ENCODE measurements at places on chromosomes 3 and 15.

DNA sequence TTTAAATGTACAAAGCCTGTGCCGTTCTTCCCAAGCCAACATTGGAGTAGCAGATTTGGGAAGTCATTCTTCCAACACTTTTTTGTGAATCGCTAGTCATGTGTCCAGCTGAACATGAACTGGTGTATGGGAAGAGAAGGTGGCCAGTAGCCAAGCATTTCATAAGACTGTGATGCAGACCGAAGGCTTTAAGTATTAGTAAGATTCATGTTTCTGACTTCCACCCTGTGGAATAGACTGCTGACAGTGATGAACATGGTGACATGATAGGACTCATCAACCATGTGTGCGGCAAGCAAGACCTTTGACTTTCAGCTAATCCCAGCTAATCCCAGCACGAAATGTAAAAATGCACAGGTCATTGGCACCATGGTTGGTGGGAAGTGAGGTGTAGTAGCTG lies 48.3 kb upstream of the THSD4 start:
- no peak overlapping the region for H3K4me3 ChIP-seq
- no peaks in the 10 kb centered on the region for H3K4me1 ChIP-seq
- DNase-seq, result no peak

DNA sequence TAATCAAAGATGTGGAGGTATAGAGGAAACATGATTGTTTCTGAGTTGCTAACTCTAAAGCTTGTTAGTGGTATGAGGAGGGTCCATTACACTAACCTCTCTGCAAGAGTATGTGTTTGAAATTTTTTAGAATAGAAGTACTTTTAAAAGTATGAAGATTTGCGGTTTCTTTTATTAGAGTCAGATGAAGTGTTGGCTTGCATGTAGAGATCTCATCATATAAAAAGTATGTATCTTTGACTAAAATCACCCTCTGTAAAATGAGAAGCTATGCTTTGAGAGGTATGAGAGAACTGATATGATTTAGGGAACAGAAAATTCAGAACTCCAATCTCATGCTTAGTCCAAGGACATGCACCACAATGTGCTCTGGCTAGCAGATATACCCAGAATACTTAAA lies 140.4 kb upstream of the MBNL1 start:
- DNase-seq, result no peak
- H3K36me3 ChIP-seq, result no peaks in the 10 kb centered on the region
- no peaks in the 10 kb centered on the region for H3K4me1 ChIP-seq
- no peak overlapping the region for H3K4me3 ChIP-seq
- H3K27ac ChIP-seq, result no peak overlapping the region

GRCh38 chr3:115790759-115791158 lies 167.4 kb downstream of the GAP43 start:
- no peaks in the 10 kb centered on the region for H3K36me3 ChIP-seq
- no peak overlapping the region for H3K4me3 ChIP-seq
- DNase-seq, result peak; percentile 19
- no peak overlapping the region for H3K27ac ChIP-seq
- no peaks in the 10 kb centered on the region for H3K27me3 ChIP-seq
- peaks cover 14% of the 10 kb centered on the region for H3K4me1 ChIP-seq

DNA sequence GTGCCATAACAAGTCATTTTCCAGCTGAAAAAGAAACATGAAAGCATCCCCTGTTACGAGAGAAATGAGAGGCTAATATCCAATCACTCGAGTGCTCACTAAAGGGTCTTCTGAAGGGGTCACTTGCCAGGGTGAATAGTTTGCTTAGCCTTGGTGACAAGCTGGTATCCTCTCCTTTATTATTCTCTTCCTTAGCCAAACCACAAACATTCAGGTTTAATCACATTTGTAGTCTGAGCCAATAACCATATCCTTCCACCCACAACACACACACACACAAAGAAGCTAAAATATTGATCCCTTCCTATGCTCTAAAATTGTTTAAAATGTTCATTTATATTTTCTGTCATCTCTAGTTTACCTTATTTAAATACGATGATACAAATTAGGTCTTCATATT lies 240.5 kb upstream of the TMCO5A start:
- no peaks in the 10 kb centered on the region for H3K4me1 ChIP-seq
- DNase-seq, result no peak
- no peak overlapping the region for H3K4me3 ChIP-seq
- no peak overlapping the region for H3K27ac ChIP-seq
- no peaks in the 10 kb centered on the region for H3K36me3 ChIP-seq

DNA sequence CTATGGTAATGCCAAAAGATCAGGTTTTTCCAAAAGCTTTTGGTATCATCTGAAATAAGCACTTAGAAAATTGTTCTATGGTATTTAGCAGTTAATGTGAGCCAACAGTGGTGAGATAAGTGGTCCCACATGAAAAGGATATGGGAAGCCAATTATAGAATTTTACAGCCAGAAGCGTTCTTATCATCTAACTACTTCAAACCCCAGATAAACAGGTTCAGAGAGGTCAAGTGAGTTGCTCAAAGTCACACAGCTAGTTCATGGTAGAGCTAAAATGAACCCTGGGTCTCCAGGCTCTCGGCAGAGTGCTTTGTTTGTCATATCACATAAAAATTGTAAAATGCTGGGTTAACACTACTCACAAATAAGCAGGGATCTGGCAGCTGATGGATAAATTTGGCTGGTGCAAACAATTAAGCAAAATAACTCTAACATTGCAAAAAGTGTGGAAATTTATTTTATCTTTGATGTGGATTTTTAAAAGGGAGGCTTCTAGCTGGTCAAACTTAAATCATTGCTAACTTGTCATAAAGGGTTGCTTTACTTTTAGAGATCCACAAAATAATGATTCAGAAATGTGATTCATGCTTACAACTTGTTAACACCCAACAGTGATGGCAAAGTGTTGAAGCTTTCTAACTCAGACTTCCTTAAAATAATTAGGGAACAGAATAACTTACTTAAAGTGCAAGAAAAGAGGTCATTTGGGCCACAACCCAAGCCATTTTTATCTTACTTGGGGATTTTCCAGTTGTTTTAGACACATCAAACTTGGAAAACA lies 202.8 kb upstream of the TBC1D5 start:
- H3K27me3 ChIP-seq, result no peaks in the 10 kb centered on the region
- no peak for DNase-seq
- no peaks in the 10 kb centered on the region for H3K4me1 ChIP-seq
- H3K27ac ChIP-seq, result no peak overlapping the region

DNA sequence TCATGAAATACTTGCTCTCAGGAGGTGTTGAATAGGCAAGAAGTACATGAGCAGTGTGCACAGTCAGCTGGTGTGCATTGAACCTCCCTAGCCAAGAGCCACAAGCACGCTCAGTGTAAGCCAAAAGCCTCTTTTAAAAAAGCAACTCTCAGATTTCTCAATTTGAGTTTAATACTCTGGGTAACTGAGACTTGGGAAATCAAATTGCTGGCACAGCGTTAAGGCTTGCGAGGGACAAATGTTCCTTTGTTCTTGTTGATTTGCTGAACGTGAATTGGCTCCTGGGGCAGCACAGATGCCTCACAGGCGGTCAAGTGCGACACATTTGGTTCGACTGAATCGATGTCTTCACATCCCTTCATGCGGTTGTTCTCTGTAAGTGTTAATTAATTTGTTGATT lies at the start of gene FAM240A:
Gene FAM240A (plus strand): TSS at position 202 of the 400 bp plus-strand sequence. CDS start 159 bp downstream, at position 361.
- H3K4me1 ChIP-seq, result no peaks in the 10 kb centered on the region
- peaks cover 20% of the 10 kb centered on the region for H3K27me3 ChIP-seq
- no peaks in the 10 kb centered on the region for H3K36me3 ChIP-seq
- no peak for DNase-seq

GRCh38 chr15:88912500-88912921 lies 668 bp downstream of the MFGE8 start:
- peaks cover 5% of the 10 kb centered on the region for H3K4me1 ChIP-seq
- H3K27ac ChIP-seq, result peak overlapping the region; percentile 43
- H3K27me3 ChIP-seq, result no peaks in the 10 kb centered on the region
- no peaks in the 10 kb centered on the region for H3K36me3 ChIP-seq
- peak overlapping the region; percentile 75 for H3K4me3 ChIP-seq
- DNase-seq, result no peak

DNA sequence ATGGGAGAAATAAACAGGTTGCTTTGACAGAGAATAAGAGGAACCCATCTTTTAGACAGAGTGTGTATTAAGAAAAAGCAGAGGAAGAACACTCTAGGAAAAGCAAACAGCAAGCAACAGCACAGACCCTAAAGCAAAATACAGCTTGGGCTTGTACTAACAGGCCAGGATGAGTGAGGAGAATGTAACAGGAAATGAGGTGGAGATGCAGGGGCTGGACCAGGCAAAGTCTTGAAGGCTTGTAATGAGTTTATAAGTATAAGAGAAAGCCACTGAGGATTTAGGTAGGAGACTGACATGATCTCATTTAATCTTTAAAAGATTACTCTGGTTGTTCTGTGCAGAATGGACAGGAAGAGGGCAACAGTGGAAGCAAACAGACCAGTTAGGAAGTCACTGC lies 4.9 kb downstream of the UBR1 start:
- peaks cover 5% of the 10 kb centered on the region for H3K36me3 ChIP-seq
- peaks cover 21% of the 10 kb centered on the region for H3K4me1 ChIP-seq
- no peak overlapping the region for H3K4me3 ChIP-seq
- no peaks in the 10 kb centered on the region for H3K27me3 ChIP-seq
- DNase-seq, result no peak

DNA sequence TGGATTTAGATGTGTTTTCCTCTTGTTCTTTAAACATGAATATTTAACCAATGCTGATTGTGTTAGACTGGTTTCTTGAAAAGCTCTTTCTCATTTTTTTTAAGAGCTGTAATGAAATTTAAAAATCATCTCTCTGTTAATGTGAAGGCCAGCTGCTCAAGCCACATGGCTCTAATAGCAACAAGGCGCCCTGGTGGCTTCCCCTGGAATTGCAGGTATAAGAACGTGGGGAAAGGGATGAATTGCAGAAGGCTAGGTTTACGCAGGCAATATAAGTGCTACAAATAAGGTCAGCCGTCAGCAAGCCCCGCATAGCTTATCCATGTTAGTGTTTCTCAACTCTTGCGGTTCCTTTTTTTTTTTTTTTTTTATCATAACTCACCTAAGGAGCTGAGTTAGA lies 108.5 kb downstream of the SAMMSON start:
- no peaks in the 10 kb centered on the region for H3K36me3 ChIP-seq
- DNase-seq, result no peak
- no peaks in the 10 kb centered on the region for H3K27me3 ChIP-seq
- no peaks in the 10 kb centered on the region for H3K4me1 ChIP-seq

DNA sequence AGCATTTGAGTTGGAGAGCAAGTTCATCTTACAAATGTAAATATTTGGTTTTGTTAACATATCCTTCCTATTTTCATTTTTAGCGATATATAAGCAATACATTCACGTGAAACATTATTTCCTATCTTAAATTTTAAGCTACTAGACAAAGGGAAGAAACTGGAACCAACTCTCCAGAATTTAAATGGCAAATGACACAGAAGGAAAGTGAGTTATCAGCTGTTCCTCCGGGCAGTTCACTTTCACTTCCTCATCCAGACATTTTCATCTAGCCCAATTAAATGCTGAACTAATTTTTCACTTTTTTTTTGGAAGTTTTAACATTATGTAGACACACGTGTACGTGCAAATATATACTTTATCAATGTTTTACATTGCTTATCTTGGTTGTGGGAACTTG lies 58.7 kb downstream of the MORC1 start:
- no peaks in the 10 kb centered on the region for H3K36me3 ChIP-seq
- H3K27ac ChIP-seq, result no peak overlapping the region
- H3K4me1 ChIP-seq, result no peaks in the 10 kb centered on the region
- peaks cover 2% of the 10 kb centered on the region for H3K27me3 ChIP-seq
- no peak overlapping the region for H3K4me3 ChIP-seq
- DNase-seq, result no peak

DNA sequence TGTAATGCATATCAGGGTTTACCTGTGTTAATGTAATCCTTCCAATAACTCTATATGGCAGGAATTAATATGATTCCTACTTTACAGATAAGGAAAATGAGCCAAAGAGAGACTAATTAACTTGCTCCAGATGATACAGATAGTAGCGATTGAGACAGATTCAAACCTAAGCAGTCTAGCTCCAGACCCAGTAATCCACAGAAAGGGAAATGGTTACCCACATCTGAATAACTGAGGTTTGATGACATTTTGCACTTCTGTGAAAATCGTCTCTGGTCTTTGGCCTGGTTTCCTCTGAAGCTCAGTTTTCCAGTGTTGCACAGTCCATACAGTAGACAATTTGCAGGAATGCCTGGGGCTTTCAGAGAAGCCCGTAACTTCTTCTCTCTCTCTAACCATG lies 177.1 kb upstream of the UMPS start:
- H3K27me3 ChIP-seq, result no peaks in the 10 kb centered on the region
- no peaks in the 10 kb centered on the region for H3K36me3 ChIP-seq
- H3K4me3 ChIP-seq, result no peak overlapping the region
- no peak for DNase-seq
- H3K27ac ChIP-seq, result no peak overlapping the region

- H3K4me1 ChIP-seq, result no peaks in the 10 kb centered on the region
- no peaks in the 10 kb centered on the region for H3K36me3 ChIP-seq
- no peaks in the 10 kb centered on the region for H3K27me3 ChIP-seq
- DNase-seq, result no peak
- no peak overlapping the region for H3K27ac ChIP-seq
Measured at GRCh38 chr15:69522361-69522760, 69.7 kb downstream of the RPLP1 start.

GRCh38 chr15:74175271-74176191 lies 2.0 kb downstream of the ISLR start:
- no peaks in the 10 kb centered on the region for H3K27me3 ChIP-seq
- H3K4me3 ChIP-seq, result no peak overlapping the region
- H3K36me3 ChIP-seq, result no peaks in the 10 kb centered on the region
- H3K4me1 ChIP-seq, result no peaks in the 10 kb centered on the region

DNA sequence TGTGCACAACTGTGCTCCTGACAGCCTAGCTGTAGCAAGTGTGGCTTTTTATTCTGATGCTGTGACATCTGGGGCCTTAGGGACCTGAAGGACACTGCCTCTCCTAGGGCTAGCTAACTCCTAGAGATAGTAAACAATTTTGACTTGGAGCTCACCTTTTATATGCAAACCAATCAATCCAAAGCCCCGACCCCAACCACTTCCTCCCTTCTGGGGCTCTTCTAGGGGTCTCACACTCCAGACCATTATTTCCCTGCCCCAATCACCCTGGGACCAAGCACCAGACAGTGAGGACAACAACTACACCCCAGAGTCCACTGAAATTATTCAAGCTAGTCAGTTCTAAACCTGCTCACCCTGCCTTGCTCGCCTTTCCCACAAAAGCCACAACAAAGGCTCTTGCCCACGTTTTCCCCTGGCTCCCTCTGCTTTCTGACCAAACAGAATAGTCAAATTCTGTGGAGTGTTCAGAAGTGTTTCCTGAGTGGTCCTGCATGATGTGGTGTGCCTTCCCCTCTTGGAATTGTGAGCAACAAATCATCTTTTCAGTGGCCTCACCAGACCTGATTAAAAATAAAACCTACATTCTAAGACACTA lies 84.2 kb upstream of the WNT5A start:
- H3K4me3 ChIP-seq, result no peak overlapping the region
- no peak for DNase-seq
- H3K36me3 ChIP-seq, result no peaks in the 10 kb centered on the region
- H3K4me1 ChIP-seq, result no peaks in the 10 kb centered on the region

DNA sequence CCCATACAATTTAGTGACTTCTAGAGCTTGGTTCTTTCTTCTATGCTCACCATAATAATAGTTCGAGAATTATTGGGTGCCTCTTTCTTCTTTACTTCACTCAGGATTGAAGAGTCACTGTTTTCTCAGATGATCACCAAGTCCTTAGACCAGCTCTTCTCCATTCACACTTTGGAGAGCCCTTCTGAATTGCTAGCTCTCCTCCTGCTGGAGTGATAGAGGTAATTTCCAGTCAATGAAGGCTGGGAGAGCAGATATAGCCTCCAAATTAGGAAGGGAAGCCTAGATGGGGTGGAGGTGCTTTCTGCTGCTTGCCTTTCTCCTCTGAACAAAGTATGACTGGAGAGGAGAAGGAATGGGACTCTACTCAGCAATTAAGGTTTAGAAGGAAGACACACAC lies 10.7 kb upstream of the BBX start:
- H3K4me1 ChIP-seq, result no peaks in the 10 kb centered on the region
- peaks cover 6% of the 10 kb centered on the region for H3K27me3 ChIP-seq
- H3K27ac ChIP-seq, result no peak overlapping the region
- H3K4me3 ChIP-seq, result no peak overlapping the region
